ENCODE measurements at places on chromosomes 5 and 9.

- no peak for DNase-seq
Observed at GRCh38 chr9:123425261-123425821, 69.3 kb downstream of the CRB2 start.

GRCh38 chr5:102289251-102289899, 6.7 kb downstream of the SLCO4C1 start:
- DNase-seq, result no peak

- peak; percentile 69 for DNase-seq
Observed at GRCh38 chr5:65262649-65263059, 219.1 kb downstream of the ADAMTS6 start.

- DNase-seq, result no peak
Observed at GRCh38 chr5:6543346-6543730, 89.5 kb downstream of the NSUN2 start.

DNA sequence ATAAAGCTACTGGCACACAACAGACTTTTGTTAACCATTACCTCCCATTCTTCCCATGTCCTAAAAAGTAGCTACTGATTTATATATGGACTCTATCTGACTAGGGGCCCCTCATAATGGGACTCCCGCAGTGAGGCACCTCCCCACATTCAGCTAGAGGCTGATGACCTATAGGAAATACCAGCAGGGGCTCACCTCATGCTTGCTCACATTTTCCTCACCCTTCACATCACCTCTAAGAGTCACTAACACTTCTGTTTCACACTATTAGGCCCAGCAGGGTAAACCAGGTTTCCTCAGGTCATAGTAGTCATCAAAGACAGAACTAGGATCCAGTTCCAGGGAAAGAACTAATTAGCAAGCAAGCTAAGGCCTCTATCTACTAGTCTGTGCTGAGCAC, 60.7 kb downstream of the PRELID2 start:
- no peak for DNase-seq

Data from GM04503 (cell line).